ENCODE measurements at places on chromosomes 2 and 18. TPM values are rescaled to one million over a fixed set of nuclear protein-coding genes. Genes with fewer than 3 reads are reported as not detected.
A peak's percentile ranks its signal among the peaks of the same experiment; 100 is the strongest.

DNA sequence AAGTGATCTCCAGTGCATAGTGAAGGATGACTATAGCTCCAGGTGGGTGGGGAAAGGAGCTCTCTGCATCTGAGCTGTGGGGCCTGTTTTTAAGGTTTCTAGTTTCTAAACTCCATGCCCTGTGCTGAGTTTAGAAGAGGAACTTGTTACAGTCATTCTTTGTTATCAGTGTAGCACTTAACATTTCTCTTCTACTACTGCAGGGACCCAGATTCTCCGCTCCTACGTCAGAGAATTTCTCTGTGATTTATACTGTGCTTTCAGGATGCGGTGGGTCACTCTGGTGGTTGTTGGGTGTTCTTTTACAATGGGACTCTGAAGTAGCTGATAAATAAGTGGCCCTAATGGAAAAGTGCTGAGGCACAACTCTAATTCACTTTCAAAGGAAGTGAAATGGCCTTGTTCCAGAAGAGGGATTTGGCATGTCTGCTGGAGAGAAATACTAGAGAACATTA, 122.0 kb downstream of the WDSUB1 start:
- DNase-seq = no peak

DNA sequence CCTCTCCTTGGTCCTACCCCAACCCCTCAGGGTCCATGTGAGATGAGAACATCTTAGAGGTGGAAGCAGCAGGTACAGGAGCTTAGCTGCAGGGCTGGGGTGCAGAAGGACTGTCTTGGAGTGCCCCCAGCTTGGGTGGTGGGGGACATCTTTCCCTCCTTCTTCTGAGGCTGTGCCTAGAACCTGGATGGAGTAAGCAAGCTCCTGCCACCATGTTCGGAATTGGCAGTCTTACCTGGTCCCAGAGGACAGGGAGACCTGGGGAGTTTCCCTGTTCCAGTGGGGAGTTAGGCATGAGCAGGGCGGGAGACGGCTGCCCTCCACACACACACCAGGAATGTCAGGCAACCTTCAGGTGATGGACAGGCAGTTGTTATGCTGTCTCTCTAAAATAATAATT, 131.0 kb upstream of the COPS8 start:
- DNase-seq = no peak

DNA sequence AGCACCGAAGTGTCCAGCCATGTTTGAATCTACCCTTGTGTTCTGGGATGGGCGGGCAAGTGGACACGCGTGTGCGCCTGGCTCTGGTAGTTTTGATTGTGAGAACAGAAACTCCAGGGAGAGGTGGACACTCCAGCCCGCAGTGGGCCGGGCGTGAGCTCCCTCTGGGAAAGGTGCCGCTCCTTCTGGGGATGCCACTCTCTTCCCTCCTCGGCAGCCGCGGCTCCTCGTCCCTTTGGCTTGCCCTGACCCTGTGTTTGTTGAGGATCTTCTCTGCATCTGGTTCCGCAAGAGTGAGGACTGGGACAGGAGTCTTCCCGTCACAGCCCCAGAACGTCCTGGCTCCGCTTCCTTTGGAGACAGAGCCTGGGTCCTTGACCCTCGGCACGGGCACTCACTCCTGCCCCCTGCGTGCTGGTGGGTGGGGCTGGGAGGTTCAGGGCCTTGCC, 1.3 kb downstream of the CTDP1 start:
- no peak for DNase-seq

GRCh38 chr18:11749305-11749704, 60.2 kb downstream of the GNAL start:
- no peak for DNase-seq

DNA sequence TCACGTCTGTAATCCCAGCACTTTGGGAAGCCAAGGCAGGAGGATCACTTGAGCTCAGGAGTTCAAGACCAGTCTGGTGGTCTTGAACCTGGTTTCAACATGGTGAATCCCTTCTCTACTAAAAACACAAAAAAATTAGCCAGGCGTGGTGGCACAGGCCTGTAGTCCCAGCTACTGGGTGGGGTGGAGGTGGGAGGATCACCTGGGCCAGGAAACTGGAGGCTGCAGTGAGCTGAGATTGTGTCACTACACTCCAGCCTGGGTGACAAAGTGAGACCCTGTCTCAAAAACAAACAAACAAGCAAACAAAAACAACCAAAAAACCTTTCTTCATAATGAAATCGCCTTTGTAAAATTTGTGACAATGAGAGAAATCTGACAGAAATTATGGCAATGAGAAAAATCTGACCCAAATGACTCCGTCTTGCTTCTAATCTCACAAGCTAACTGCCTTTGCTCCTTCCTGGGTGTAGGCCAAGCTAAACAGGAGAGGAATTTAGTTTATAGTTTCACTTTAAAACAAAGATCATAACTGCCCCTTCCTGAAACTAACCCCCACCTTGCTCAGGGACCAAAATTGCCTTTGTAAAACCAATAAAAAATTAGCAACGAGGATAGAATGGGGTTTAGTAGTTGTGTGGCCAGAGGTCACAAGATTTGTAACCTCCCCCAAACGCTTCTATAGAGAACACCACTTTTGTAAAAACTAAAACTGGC, 60.7 kb upstream of the KIF5C start:
- peak; percentile 84 for DNase-seq

GRCh38 chr2:3307901-3308300, 69.7 kb downstream of the EIPR1 start:
- no peak for DNase-seq

DNA sequence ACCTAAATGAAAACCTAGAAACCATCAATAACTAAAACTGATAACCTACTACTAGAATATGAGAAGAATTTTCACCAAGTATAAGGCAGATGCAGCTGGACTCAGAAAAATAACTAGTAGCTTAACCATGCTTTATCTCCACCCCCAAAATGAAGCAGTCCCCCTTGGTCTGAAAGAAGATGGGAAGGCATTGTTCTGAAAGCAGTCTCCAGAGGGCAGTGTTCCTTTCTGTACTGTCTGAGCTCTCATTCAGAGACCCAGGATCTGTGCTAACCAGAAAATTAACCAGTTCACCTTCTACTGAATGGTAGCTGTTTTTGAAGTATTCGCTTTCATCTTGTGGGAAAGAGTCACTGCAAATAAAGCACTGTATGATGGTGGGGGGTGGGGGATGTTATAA, 273.0 kb downstream of the PDE11A start:
- DNase-seq = peak; percentile 27

- peak; percentile 65 for DNase-seq
These were observed 16.3 kb downstream of the HS1BP3 start for GRCh38 chr2:20634507-20635112.

Gene POLE4
- total RNA-seq = 11.7 TPM

Gene GRB14
- not detected for total RNA-seq

Gene IL18RAP
- not detected for total RNA-seq

Gene PLB1
- total RNA-seq = 1.5 TPM

Gene SLC9A4
- total RNA-seq = not detected
